Smooth muscle cell of bladder (primary cell): ENCODE measurements at places on chromosomes 5 and 9. TPM values are rescaled to one million over a fixed set of nuclear protein-coding genes. Genes with fewer than 3 reads are reported as not detected.

Gene COL27A1
- total RNA-seq = 3.0 and 7.1 TPM in 2 replicates

Gene PTGS1
- 52.2 and 54.6 TPM in 2 replicates for total RNA-seq

Gene SGCD
- 9.2 and 16.5 TPM in 2 replicates for total RNA-seq

Gene PCDHA6
- 0.14 and 0.55 TPM in 2 replicates for total RNA-seq

Gene PLAC8L1
- total RNA-seq = 0.18 TPM in 1 of 2 replicates, not detected in the other

Gene IFNA13
- not detected in 2 replicates for total RNA-seq

Gene BTNL9
- not detected in 2 replicates for total RNA-seq

Gene NUTM2G
- not detected in 2 replicates for total RNA-seq
